ENCODE measurements at places on chromosomes 7 and 10.

- no peak for DNase-seq
Observed at GRCh38 chr10:88592906-88593305, 6.3 kb downstream of the LIPJ start.

DNA sequence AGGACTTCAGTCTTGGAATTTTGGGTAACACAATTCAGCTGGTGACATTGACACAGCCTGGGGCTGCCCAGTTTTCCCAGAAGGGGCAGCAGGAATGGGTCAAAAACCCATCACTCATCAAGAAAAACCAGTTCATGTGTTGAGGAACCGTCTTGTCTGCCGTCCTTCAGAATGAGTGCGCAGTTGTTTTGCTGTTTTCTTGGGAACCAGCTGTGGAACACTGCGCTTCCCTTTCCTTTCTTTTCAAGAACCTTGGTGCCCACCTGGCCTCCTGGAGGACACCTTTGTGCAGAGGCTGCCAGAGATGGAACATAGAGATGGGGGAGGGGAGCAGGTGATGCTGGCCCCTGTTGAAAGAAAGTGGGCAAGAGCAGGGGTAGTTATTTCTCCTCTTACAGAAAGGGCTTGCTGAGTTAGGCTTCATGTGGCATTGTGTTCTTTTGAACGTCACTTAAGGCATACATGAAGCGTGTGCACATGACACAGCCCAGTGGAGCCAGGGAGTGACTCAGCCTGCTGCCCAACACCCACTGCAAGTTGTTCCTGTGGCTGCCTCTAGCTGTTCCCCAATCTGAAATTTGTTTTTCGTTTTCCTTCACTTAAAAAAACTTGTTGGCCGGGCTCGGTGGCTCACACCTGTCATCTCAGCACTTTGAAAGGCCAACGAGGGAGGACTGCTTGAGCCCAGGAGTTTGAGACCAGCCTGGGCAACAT, 87.4 kb upstream of the TNS3 start:
- DNase-seq, result no peak

DNA sequence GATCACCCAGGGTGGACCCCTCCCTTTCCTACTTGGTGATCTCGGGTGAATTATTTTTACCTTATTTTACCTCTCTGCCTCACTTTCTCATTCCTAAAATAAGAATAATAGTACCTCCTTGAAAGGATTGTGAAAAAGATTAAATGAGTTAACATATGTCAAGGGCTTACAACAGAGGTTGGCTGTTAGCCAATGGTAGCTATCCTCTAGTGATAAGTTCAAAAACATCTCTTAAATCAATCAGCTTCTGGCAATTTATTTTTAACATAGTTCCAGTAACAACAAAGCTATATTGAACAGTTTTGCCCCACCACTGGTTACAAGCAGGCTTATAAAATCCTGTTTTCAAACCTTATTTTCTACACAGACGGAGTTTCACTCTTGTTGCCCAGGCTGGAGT, 45.4 kb downstream of the TMEM168 start:
- DNase-seq, result no peak

- DNase-seq, result no peak
Observed at GRCh38 chr10:75189266-75190096, 21.1 kb upstream of the VDAC2 start.

DNA sequence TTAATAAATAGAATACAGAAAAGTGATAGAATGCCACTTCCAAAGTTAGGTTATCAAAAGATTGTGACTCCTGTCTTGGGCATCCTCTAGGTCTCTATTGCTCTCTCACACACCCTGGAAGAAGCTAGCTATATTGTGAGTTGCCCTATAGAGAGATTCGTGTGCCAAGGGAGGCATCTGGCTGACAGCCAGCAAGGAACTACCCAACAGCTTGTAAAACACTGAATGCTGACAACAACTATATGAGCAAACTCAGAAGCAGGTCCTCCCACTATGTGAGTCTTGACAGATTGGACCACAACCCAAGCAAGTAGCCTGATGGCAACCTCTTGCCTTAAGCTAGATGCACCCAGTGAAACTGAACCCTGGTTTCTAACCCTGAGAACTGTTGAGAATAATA, 55.7 kb upstream of the CDK14 start:
- DNase-seq, result no peak

DNA sequence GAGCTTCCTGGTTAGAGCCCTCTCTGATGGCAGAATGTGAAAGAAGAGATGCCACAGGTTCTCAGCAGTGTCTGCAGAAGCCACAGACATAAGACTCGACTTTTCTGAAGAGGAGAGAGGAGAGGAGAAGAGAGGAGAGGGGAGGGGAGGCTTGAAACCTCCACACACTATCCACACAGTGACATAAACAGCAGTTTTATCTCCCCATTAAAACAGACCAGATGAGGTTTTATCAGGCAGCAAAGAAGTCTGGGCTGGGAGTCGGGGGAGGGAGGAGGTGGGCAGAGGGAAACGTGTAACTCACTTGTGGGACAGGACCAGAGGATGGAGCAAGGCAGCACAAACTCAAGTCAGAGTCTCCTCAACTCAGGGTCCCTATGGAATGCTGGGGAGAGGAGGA, 76.5 kb downstream of the XPNPEP1 start:
- no peak for DNase-seq

DNA sequence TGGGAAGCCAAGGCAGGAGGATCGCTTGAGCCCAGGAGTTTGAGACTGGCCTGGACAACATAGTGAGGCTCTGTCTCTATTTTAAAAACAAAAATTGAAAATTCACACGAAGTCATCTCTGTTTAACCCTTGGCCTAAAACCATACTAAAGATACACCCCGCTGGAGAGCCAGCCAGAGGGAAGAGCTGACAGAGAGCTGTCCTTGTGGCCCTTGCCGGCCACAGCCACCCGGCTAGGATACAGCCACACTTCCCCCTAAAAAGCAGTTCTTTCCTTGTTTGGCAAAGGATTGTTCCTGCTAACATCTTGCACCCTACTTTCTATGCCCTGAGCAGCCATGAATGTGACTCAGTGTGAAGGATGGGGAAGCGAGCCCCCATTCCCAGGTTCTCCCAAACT, 49.6 kb downstream of the SH3PXD2A start:
- no peak for DNase-seq

DNA sequence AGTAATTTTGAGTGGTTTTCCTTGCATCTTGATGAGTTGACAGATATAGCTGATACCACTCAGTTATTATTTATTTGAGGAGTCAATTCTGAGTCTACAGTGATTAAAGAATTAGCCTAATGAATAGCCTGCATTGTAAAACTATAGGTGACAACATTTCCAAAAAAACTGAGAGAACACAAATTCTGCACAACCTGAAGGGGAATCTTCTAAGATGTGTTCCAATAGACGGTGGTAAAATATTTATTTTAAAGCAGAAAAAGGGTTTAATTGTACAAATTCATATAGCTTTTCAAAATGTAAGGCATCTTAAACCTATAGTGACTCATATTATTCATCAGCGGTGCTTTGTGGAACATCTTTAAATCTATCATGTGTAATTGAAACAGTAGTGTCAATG, 200.4 kb downstream of the RNLS start:
- no peak for DNase-seq

DNA sequence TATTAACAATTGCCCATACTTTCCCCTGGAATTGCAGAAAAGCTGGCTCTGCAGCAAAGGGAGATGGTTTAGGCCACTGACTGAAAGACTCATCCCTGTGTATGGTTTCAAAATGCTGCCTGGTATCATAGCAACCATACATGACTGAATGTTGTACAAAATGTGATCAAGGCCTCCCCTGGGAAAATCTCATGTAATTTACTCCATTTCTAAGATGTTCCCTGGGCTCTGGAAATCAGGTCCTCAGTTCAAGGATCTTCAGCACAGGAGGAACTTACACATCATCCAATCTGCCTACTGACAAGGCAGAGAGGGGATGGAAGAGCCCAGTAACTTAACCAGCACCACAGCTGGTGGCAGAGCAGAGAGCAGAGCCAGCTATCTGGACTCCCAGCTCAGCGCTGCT, 111.8 kb downstream of the JAZF1 start:
- DNase-seq, result no peak

Data from T-helper 17 cell (primary cell).